ENCODE measurements at places on chromosomes 3 and 15. TPM values are rescaled to one million over a fixed set of nuclear protein-coding genes. Genes with fewer than 3 reads are reported as not detected.

DNA sequence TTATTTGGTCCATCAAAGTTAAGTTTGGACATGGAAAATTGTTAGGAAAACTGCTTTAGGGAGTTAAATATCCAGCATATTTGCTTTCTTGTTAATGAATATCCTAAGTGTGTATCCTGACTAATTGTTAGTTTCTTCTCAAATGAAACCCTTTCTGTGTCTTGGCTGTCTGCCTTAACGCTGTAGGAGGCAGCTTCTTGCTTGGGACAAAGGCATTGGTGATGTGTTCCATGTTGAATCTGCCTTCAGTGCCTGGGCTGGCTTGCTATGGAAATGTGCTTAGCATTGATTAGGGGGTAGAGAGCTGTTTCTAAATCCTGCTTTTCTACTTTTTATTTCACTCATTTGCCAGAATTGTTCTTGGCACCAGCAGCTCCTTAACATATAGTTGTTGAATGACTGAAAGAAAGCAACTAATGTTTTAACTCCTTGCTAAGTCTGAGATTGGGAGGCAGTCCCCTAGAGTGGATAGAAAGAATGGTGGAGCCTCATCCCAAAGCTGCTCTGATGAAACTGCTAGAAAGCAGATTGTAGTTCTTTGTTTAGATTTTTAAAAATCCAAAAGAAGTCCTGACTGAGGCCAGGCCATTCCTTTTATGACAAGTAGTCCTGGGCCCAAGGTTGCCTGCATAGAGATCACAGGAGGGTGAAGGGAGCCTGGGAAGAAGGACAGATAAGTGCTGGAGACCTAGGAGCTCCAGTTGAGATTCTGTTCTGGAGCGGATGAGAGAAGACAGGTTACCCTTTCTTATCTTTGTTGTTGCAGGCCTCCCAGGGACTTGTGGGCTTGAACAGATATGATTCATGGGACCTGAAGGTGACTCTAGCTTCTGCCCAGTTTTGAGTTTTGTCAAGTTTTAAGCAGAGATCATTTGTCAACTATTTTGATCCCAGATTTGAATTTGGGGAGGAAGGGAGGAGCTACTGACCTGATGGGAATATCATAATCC, 39.3 kb downstream of the OXNAD1 start:
- peak; percentile 91 for DNase-seq

GRCh38 chr3:44969154-44969827, 6.7 kb downstream of the ZDHHC3 start:
- no peak for DNase-seq

The PLA2G4B gene
- polyA plus RNA-seq, result 5.6 TPM

The WDR93 gene
- not detected for polyA plus RNA-seq

The ATP2B2 gene
- not detected for polyA plus RNA-seq

Data from K562 (cell line).